Suppressor macrophage treated with lipopolysaccharide for 1 hour (primary cell): ENCODE measurements at places on chromosomes 13 and 19.

DNA sequence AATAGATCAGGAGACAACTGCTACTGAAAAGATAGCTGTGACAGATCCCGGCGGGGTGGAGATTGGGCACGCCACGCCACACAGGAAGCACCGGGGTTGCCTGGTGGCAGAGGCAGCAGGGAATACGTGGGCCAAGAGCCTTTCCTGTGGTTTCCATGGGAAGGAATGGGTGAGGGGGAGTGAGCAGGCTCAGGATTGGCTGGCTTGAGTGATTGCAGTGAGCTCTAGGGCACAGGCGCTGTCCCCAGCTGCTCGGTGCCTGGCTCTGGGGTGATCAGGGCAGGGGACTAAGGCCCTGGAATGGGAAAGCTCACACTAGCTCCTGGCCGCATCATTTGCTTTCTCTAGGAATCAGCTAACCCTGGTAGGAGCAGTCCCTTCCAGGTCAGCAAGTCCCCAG is 166.1 kb downstream of the USP12 start:
- peak; percentile 67 for DNase-seq

DNA sequence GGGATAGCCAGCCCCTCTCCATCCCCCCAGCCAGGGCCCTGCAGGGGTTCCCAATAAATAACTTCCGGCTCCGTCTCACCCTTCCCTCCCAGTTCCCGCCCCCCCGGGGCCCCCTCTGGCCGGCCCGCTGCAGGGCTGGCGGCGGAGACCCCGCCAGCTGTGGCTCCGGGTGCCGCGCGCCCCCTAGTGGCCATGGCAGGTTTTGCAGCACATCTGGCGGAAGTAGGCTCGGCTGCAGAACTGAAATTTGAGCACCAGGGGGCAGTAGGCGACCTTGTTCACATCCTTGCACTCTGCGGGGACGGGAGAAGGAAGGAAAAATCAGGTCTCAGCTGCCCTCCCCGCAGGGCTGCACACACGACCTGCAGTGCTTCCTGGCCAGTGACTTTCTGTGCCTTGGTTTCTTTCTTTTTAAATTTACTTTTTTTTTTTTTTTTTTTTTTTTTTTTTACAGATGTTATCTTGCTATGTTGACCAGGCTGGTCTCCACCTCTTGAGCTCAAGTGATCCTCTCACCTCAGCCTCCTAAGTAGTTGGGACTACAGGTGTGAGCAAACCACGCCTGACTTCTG is 3.6 kb upstream of the MYO1F start:
- peak; percentile 88 for DNase-seq

GRCh38 chr19:2167896-2168618 is 4.3 kb downstream of the DOT1L start:
- DNase-seq = peak; percentile 99

- DNase-seq = no peak
These were observed 471.0 kb downstream of the COG6 start for GRCh38 chr13:40126306-40127085.

DNA sequence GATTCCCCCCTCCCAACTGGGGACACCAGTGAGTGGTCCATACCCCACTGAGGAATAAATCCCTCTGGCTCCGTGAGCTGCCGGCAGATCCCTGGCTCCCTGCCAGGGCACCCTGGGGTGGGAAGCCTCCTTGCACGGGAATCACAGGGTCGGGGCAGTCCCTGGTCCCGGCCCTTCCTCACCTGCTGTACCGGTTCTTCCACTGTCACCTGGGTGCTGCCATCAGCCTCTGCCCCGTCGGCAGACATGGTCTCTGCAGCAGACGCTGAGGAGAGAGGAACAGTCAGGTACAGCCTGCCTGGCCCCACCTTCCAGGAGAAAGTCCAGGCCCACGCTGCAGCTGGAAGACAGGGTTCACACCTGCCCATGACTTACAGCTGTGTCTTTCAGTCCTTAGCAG is 6.3 kb downstream of the PLIN3 start:
- DNase-seq = no peak

DNA sequence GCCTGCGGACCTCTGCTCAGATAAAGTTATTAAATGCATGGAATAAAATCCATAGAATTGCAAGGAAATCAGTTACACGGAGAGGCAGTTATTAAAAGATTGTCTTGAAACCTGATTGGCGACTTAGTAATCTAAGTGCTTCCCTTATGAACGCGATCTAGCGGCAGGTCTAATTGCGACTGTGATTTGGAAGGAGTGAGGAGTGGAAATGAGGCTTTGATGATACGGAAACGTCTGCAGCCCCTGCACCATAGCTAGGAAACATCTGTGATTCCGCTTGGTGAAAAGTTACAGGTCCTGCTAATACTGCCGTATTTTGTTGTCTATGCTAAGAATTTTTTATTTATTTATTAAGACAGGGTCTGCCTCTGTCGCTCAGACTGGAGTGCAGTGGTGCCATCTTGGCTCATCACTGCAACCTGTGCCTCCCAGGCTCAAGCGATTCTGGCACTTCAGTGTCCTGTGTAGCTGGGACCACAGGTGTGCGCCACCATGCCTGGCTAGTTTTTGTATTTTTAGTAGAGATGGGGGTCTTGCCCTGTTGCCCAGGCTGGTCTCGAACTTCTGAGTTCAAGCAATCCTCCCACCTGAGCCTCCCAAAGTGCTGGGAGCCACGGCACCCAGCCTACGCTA is 887 bp downstream of the NDUFS7 start:
- DNase-seq = no peak

GRCh38 chr19:1409204-1410005 is 2.0 kb downstream of the DAZAP1 start:
- no peak for DNase-seq

- no peak for DNase-seq
These were observed at the start of gene LRP3 for GRCh38 chr19:33193865-33194362. LRP3 (plus strand) TSS chr19:33194330; CDS start chr19:33194786, 456 bp downstream.

- DNase-seq = peak; percentile 55
These were observed 55.1 kb upstream of the STARD13 start for GRCh38 chr13:33340631-33341030.

DNA sequence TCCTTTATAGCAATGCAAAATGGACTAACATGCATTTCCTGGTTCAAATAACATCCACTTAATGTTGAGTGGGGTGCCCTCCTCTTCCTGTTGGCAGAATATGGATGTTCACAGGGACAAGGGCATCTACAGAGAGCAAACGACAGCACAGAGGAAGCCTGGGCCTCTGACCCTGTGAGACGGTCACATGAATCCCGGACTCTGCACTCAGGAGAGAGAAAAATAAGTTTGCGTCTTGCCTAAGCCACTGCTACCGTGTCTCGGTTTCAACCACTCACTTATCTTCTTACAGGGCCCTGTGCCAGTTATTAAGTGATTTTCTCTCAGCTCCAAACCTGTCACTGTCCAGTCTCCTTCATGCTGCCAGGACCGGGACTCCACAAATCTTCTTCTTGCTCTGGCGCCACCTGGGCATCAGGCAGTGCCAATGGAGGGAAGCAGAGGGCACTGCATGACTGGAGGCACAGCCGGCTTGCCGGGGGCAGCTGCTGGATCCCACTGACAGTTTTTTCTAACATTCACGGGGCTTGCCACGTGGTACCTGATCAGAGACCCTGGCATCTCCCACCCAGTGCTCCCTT is 11.8 kb downstream of the LIG1 start:
- DNase-seq = no peak

DNA sequence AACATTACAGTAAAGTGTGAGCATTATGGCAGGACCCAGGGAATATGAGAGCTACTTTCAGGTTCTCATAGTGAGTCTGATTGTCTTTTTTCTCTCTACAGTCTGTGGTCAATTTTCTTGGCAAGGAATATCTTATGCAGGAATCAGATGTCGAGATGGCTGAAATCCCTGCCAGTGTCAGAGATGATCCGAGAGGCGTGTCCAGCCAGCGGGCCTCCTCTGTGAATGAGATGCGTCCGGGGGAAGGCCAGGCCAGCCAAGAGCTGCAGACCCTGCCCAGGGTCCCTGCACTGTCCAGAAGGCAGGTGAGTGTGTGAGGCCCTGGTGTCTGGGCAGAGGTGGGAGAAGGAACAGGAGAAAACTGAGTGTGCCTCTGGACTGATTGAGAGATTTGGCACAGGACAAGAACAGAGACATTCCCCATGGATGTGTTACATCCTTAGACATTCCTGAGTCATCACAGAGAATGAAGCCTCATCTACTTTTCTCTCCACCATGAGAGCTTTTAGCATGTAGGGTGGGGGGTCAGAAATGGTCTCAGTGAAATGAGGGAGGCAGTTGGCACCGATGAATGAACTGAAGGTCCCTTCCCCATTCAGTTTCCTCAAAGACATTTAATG is 27.3 kb upstream of the EDDM13 start:
- no peak for DNase-seq

DNA sequence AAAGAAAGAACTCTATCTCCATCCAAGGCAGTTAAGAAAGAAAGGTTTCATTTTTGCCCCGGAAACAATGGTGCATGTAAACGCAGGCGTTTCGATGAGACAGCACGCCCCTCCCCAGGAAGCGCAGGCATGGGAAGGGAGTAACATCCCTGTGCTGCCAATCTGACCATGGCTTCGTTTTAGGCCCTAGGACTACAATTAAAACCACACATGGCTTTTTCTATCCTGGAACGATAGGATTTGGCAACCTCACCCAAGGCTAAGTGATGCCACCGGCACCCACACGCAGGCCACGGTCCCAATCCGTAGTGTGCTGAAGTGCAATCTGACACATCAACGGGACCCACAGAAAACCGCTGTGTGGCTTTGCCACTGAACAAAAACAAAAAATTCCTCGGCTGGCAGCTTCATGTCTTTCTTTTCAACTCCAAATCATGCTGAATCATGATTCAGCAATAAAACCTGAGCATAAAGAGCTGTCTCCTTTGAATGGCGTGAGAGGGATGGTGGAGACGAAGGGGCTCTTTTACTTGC is 24.2 kb downstream of the RANBP3 start:
- peak; percentile 44 for DNase-seq

DNA sequence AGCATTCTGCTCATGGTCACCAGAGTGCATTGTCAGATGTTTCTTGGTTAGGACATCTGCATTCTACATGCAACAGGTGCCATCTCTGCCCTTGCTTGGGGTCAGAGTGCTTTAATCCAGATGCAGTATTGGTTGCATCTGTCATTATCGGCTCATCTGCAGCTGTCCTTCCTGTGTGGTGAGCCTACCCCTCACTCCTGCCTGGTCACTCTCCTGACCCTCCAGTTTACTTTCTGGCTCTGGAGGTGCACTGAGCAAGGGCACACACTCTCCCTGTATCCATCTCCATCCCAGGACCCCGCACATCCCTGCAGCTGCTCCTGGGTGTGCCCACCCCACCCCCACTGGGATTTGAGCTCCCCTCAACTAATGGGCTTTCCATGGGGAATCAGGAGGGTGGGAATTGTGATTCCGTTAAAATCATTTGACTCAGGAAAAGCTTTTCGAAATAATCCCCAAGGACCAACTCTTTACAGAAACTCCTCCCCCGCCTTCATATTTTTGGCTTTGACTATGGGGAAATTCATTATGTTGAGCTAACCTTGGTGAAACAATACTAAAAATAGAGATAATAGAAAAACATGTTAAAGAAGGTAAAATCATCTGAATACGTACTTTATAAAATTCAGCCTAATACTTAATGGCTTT is 70.2 kb downstream of the COL4A2 start:
- no peak for DNase-seq

DNA sequence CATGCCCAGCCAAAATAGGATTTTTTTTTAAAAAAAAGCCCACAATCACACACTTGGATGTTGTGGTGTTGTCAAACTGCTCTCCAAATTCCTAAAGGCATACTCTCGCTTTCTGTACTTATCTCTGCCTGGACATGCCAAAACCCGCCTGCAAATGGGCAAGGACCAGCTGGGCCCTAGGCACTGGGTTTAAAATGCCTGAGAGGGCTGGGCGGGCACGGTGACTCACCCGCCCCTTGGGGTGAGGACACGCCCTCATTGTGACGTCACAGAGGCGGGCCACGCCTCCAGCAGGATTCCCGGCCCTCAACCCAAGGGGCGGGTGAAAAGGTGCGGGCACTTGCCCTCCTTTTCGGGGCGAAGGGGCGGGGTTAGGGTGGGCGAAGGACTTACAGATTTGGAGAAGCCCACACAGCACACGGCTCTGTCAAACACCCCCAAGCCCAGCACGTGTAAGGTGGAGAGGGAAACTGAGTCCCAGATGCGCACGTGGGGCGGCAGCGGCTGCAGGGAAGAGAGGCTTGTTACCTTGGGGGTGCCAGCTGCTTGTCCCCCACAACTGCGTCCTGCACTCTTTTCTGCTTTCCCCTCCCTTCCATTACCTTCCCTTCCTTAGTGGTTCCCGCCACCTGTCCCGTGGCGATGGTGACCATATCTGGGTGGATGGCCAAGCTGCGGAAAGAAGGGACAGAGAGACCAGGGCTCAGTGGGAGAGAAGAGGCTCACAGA is 6.6 kb downstream of the EML2 start:
- peak; percentile 81 for DNase-seq

DNA sequence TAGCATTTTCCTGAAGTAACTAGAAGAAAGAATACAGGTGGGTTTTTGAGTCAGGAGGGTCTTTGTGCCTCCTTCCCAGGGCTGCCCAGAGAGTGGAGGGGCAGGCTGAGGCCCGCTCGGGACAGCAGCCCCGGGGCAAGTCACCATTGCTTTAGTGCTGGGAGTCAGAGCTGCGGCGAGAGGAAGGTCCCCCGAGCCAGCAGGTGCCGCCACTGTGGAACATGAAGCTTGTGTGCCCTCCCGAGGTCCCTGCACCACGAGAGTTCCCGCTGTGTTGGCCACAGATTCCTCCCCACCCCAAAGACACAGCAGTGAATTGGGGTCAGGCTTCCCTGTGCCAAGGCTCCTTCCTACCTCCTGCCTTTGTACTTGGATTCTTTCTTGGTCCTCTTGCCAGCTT is 50.9 kb upstream of the TEX29 start:
- no peak for DNase-seq

DNA sequence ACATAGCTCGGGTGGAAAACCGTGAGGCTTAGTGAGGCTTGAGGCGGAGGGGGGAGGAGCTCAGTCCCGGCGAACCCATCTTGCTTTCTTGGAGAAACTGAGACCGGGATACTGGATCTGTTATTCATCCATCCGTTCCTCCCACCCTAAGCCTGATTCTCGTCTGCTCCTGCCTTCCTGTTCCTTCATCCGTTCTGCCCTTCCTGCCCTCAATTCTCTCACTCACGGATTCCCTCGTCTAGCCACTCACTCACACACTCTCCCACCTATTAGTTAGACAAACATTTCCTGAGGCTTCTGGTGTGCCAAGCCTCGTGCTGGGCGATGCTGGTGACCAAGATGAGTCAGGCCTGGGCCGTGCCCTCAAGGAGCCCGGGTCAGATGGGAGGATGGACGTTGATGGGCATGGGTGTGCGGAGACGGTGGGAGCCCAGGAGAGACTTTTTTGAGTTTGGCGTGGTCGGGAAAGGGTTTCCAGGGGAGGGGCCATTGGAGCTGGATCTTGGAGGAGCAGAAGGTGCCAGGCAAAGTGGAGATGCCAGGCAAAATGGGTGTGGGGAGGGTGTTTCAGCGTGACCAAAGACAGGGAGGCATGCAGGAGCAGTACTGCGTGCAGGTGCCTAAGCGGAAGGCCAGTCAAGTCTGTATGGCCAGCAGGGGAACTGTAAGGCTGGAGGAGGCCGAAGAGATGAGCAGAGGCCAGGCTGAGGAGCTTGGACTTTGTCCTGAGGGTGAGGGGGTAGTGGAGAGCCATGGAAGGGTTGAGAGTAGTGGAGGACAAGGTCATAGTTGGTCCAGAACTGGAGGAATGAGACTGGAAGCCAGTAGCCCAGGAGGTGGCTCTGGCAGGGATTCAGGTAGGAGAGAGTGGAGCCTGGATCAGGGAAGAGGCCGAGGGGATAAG is 7.4 kb upstream of the CNFN start:
- no peak for DNase-seq
